Hematopoietic multipotent progenitor cell (in vitro differentiated cells): ENCODE measurements at places on chromosomes 1 and 21.

GRCh38 chr1:158496374-158496773 lies 24.4 kb downstream of the OR10R2 start:
- no peak for DNase-seq

- no peak for DNase-seq
These were observed 273.7 kb downstream of the RGS7 start for GRCh38 chr1:241083285-241083684.

DNA sequence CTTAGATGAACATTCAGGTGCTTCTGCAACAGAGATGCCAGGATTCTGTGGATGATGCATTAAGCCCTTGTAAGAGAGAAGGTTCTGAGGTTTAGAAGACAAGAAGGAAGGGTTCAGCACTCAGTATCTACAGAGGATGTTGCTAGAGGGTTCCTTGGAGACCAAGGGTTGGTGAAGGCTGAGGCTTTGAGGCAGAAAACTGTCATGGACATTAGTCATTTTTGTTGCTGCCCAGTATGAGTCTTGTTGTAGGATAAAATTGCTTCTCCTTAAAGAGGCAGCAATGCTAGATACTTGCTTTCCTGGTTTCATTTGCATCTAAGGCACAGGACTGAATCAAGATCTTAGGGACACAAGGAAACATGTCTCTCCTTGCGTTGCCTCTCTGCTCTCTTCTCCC lies 319.4 kb upstream of the NFIA start:
- DNase-seq: no peak

DNA sequence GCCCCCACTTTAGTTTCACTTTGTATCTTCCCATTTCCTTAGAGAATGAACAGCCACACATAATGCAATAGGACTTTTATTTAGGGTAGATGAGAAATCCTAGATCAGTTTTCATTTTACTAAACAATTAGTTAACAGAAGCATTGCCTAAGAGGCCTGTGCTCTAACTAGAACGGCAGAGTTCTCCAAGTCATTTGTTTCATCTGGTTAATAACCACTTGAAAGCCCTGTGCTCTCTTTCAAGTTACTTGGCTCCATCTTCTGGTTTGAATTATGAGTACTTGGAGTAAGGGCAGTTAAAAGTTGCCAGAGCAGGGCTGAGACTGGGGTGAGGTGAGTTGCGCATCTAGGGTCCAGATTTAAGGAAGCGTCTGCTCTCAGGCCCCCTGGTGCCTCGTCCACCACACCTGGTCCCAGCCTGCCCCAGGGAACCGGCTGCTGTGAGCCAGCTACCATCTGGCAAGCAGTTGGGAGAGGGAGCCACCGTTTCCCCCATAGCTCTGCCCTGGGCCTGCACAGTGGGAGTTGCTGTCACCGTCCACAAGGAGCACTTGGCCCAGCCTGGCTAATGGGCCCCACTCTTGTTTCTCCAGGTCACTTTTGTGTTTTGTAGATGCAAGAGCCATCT lies 18.1 kb upstream of the SLC44A3 start:
- DNase-seq: peak; percentile 62

DNA sequence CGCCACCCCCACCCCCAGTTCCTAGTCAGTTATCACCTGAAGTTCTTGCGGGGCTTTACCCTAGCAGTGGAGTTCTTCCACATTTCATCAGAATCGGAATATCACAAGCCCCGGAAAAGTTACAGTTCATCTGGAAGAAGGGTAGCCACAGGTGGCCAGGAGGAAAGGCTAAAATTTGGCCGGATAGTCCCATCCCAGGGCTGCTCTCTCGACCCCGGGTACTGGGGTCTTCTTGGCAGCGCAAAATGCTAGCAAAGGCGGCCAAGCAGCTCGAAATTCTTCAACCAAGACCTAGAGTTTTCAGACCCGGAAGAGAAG lies 7.9 kb downstream of the HLX start:
- DNase-seq: no peak

DNA sequence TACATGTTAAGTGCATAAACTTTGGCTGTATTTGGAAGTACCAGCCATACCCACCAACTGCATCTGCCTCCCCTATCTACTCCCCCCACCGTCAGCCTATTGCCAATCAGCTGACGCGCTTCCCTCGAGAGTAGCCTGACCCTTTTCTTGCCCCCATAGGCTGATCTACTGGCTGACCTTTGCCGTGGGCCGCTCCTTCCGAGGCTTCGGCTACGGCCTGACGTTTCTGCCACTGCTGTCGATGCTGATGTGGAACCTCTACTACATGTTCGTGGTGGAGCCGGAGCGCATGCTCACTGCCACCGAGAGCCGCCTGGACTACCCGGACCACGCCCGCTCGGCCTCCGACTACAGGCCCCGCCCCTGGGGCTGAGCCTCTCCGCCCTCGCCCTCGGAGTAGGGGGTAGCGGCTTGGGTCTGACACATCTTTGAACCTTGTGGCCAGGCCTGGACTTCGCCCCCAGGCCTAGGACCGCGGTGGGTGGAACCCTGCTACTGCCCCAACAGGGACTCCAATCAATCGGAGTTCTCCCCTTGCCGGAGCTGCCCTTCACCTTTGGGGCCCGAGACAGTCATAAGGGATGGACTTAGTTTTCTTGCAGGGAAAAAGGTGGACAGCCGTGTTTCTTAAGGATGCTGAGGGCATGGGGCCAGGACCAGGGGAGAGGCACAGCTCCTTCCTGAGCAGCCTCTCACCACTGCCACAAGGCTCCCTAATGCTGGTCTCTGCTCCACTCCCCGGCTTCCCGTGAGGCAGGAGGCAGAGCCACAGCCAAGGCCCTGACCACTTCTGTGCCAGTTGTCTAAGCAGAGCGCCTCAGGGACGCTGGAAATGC lies 4.0 kb downstream of the GLMP start:
- peak; percentile 69 for DNase-seq

- no peak for DNase-seq
These were observed 58.9 kb downstream of the KCNAB2 start for GRCh38 chr1:6104631-6105030.

DNA sequence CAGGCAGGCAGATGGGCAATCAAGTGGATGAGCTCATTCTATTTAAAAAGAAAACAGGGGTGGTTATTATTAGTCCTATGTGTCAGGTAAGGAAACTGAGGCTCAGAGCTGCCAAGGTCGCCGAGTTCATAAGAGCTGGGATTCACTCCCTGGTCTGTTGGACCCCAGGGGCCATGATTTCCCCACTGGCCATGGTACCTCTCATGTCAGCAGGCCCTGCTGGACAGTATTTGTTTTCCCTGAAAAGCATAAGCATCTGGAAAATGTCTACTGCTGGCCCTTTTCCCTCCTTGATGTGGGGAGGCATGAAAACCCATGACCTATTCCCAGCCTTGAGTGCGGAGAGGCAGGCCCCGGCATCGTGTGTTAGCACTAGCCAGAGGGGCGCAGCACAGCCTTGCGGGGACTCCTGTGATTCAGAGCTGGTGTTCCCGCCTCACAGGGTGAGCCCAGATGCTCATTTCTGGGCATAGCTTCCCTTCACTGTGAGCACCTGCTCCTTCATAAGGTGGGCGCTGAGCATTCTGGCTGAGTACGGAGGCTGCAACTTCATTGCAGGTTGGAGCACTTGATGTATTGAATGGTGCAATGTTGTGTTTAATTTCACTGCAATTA lies 617.5 kb downstream of the PTPRU start:
- DNase-seq: no peak

- no peak for DNase-seq
These were observed 172.6 kb downstream of the CHRM3 start for GRCh38 chr1:239558991-239559390.

GRCh38 chr21:42349420-42350317 lies 1.1 kb downstream of the TFF2 start:
- no peak for DNase-seq

DNA sequence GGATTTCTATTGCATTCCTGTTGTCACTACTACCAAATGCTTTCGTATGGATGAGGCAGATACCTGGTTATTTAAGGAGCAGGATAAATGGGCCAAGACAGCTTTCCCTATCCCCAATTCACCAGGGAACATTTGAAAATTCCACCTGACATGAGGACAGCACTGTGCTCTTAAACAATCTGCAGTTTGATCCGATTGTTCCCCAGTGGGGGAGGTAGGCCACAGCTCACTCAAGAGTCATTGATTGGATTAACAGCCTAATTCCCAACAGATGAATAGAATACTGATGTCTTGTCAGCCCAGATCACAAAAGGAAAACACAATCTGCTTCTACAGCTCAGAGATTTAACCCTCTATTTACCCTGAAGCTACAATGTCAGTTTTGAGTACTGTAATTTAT lies 123.9 kb downstream of the LHX4 start:
- no peak for DNase-seq

DNA sequence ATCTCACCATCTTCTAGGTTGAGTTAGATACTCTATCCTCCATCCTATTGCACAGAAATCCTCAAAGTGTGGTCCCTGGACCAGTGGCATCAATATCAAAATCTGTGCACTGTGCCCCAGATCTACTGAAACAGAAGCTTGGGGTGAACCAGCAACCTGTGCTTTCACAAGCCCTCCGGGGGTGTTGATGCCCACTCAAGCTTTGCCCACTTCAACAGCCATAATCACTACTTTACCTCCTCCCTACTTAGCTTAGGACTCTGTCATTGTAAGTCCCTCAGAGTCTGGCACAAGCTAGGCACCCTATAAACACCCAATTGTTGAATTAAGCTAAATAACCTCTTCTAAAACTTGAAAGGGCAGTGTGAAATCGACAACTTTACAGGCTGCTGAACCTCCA lies 144.2 kb upstream of the SOD1 start:
- no peak for DNase-seq

DNA sequence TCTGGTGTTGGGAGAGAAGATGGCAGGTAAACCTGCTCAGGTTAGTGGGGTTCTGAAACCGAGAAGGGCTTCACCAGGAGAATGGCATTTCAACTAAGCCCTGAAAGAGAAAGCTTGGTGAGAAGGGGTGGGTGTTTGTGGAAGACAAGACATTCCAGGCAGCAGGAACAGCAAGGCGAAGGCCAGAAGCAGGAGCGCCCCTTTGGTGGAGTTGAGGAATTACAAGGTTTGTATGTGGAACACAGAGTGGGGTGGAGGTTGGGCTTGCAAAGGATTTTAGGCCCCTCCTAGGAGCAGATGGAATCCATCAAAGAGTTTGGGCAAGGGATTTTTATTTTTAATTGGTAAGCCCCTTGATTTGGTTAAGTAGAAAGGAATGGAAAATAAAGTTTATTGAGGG lies 24.8 kb upstream of the ELOA start:
- DNase-seq: no peak

GRCh38 chr1:212232090-212232489 lies 53.1 kb upstream of the PPP2R5A start:
- DNase-seq: peak; percentile 25

DNA sequence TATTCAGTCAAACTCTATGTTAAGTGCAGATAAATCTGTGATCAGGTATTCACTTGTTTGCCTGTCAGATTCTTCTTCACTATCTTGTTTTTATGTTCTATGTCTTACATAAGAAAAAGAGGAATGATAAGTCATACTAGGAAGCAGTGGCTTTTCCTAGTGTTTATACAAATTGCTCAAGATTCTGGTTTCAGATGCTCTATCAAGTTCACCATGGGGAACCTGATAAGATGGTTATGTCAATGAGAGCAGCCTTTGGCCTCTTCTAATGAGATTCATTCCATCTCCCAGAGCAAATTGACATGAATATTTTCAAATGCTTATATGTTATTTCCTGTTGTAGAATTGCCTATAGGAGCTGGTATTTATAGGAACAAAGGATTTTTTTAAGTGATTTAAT lies 218.8 kb upstream of the TMPRSS15 start:
- no peak for DNase-seq

DNA sequence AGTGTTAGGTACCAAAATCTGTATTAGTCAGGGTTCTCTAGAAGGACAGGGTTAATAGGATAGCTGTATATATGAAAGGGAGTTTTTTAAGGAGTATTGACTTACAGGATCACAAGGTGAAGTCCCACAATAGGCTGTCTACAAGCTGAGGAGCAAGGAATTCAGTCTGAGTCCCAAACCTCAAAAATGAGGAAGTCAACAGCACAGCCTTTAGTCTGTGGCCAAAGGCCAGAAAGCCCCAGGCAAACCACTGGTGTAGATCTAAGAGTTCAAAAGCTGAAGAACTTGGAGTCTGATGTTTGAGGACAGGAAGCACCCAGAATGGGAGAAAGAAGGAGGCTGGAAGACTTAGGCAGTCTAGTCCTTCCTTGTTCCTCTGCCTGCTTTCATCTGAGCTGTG lies 487.5 kb upstream of the CHRM3 start:
- no peak for DNase-seq

GRCh38 chr21:16625491-16625890 lies 887.4 kb upstream of the CXADR start:
- DNase-seq: no peak

DNA sequence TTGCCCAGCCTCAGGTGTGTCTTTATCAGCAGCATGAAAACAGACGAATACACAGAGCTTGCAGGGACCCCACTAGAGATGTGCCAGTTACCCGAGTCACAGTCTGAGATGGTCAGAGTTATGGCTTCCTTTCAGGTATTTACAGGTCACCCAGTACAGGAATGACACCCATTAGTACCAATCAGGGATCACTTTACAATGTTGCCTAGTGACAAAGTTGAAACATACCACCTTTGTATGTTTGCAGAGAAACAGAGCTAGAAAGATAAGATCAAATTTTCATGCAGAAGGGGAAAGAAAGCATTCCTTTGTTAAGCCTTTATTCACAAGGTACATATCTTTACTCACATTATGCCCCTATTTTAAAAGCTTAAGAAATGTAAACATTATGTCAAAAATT lies 137.6 kb downstream of the RGS7 start:
- no peak for DNase-seq

DNA sequence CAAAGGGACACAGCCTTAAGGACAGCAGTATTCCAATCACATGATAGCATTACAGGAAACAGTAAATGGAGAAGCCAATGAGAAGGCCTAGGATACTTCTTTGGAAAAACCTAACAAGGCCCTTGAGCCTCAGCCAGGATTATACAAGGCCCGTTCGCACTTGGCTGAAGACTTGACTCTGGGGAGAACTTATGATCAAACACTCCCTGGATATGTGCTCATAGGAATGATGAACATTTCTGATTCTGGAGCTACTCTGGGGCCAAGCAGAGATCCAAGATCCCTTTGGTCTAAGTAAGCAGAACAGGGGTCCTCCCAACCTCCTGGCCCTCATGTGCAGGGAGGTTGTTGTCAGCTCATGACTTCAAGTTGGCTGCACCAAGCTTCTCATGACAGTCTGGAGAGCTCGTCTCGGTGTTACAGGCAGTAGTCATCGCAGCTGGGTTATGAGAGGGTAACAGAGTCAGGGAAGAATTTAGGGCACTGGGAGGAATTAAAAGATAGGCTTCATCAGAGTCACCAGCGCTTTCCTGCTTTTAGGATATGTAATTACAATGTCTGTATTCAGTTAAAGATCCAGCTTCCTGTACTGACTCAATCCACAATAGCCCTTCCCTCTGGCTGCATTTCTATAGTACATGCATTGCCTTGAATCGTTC lies 92.5 kb upstream of the IRF2BP2 start:
- no peak for DNase-seq

- no peak for DNase-seq
These were observed 518.6 kb upstream of the ZP4 start for GRCh38 chr1:238409191-238409850.

DNA sequence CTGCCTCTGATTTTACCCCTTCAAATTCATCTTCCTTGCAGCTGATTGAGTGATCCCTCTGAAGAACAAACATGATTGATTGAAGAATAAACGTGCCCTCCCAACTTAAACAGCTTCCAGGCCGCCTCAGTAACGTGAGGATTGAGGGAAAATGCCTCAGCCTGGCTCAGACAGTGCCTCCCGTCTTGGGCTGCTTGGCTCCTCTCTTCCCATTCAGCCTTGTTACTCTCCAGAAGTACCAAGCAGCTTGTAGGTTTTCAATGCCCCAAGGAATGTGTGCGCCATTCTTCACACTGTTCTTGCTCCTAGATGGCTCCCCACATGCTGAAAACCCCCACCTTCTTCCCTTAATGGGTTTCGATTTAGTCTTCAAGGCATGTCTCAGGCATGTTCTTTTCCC lies 51.8 kb downstream of the ST6GALNAC5 start:
- no peak for DNase-seq
